ENCODE measurements at places on chromosomes 11 and 22. TPM values are rescaled to one million over a fixed set of nuclear protein-coding genes. Genes with fewer than 3 reads are reported as not detected.

Gene CRACR2B
- total RNA-seq = 52.9 TPM

Gene NTM
- total RNA-seq = 4.2 TPM

DNA sequence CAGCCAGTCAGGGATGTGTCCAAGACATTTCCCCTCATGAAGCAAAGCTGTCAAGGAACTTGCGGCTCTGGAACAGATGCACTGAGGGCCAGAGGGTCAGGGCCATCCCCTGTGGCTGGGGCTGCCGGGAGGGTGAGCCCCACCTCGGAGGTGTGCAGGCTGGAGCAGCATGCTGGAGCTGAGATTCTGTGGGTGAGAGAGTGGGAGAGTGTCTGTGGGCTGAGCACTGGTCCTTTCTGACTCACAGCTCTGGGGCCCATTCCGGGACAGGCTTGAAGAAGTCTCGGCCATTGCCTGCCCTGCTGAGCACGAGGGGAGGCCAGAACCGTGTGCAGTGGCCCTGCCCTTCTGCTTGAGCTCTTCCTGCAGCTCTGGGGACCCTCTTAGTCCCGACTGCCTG, 2.1 kb downstream of the OMP start:
- no peak for DNase-seq

DNA sequence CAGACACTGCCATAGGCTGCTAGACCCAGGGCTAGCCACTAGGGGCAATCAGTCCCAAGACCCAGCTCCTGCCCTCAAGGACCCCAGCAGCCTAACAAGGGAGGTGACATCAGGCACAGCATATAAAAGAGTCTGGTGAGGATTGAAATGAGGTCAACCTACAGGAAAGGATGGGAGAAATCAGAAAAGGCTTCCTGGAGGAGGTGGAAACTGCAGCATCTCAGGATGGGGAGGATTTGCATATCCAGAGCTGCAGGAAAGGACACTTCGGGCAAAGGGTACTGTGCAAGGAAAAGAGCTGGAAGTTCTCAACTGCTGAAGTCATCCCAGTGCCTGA, 2.9 kb upstream of the ARFGAP2 start:
- DNase-seq = peak; percentile 33

- DNase-seq = peak; percentile 64
Measured at GRCh38 chr11:64007629-64008282, 21.5 kb downstream of the OTUB1 start.

DNA sequence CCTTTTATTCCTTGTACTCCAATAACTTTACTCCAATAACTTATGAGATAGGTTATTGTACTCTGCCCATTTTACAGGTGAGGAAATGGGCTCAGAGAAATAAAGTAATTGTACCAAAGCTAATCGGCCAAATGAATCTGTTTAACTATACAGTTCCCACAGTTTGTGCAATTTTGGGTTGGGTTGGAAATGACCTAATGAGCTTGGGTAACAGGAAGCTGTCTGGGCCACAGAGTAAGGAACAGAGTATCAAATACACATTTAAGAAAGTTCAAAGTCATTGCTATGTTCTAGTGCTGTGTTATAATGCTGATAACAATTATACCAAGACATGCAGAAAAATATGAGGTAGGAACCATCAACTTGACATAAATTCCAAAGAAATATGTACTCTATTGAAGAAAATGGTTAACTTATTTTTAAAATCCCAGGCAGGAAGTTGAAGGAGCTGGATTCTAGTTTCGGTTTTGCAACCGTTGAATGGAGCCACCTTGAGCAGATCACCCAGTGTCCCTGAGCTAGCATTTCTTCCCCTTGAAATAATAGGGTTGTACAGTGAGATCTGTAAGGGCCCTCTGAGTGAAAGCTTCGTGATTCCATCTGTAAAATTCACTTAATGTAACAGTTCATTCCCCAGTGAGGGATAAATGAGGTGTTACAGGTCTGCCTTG, 360.9 kb upstream of the NARS2 start:
- DNase-seq = no peak

DNA sequence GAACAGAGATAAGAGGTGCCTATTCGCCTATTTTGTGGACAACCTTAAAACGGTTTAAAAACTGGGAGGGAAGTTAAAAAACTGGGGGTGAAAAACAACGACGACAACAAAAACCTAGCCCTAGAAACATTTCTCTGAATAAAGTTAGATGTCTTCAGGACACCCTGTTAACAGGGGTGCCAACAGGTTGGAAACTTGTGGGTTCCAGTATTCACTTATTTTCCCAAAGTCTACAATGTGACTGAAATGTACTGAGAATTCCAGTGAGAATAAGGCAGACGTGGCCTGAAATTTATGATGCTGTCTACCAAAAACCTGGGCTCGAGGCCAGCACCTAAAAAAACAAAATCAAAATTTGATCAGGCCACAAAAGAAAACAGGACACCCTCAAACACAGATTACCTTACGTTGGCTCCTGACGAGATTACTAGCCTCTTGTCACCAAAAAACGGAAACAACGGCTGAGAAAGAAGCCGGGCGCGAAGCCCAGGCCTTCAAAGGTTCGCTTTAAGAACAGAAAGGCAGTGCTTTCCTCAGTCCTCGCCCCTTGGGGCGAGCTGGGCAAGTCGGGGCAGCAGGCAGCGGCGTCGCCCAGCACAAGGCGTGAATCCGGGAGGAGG, 906 bp downstream of the CCDC90B start:
- DNase-seq = no peak

GRCh38 chr11:43418197-43418596, 59.5 kb downstream of the TTC17 start:
- no peak for DNase-seq

DNA sequence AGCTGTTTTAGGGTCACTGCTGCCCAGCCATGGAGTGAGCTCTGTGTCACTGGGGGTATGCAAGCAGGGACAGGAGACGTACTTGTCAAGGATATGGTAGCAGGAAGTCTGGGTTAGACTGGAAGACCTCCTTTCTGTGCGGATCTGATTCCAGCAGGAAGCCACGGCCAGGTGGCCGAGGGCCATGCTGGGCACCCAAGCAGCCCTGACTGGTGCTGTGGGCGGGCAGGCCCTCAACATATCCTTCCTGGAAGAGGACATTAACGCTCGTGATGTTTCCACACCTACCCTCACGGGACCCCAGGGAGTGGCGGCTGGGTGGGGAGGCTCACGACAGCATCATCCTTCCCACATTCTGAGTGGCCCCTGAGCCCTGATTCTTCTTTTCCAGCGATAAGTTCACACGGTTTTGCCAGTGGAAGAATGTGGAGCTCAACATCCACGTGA, 8.7 kb upstream of the ANKRD13D start:
- no peak for DNase-seq

GRCh38 chr11:3926458-3927095, 71.1 kb downstream of the STIM1 start:
- no peak for DNase-seq

- no peak for DNase-seq
Measured at GRCh38 chr22:27667121-27667843, 134.3 kb downstream of the MN1 start.

All from progenitor cell of endocrine pancreas (in vitro differentiated cells).